ENCODE measurements at places on chromosomes 5 and 9.

DNA sequence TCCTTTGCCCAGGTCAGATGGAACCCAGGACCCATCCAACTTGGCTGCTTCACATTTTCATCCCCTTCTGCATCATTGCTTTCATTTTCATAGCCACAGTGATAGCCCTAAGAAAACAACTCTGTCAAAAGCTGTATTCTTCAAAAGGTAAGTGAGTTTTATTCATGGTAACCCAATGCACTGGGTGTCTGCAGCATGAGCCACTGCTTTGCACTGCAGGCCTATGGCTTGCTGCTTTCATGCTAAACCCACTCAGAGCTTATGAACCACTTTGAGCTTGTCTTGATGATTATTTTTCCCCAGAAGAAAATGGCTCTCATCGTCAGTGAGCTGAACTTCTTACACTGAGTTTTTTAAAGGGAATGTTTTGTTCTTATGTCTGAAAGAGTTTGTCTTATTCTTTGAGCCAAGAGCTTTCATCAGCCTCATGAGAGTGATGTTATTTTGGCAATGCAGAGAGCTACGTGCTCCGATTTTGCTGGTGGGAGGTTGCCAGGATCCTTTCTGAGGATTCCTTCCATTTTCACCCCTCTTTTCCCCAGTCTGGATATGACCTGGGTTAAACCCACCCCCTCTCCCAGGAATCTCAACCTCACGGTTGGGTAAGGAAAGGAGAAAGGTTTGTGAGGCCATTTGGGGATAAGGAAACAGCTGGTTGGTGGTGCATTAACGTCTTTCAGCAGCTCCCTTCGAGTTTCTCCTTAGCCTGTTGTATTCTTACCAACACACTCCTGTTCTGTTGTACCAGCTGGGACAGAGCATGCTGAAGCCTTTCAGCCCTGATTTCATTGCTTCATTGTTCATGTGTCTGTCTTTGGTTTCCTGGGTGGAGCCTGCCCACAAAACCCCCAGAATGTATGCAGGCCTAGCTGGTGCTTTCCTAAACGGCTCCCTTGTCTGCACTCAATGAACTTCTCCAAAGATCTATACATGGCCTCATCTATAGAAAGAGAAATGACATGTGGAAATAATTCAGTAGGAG lies 47.6 kb downstream of the PDCD1LG2 start:
- H3K36me3 ChIP-seq, result peaks cover 2% of the 10 kb centered on the region
- DNase-seq, result peak; percentile 65
- H3K4me3 ChIP-seq, result no peak overlapping the region
- peaks cover 36% of the 10 kb centered on the region for H3K4me1 ChIP-seq
- no peaks in the 10 kb centered on the region for H3K27me3 ChIP-seq

DNA sequence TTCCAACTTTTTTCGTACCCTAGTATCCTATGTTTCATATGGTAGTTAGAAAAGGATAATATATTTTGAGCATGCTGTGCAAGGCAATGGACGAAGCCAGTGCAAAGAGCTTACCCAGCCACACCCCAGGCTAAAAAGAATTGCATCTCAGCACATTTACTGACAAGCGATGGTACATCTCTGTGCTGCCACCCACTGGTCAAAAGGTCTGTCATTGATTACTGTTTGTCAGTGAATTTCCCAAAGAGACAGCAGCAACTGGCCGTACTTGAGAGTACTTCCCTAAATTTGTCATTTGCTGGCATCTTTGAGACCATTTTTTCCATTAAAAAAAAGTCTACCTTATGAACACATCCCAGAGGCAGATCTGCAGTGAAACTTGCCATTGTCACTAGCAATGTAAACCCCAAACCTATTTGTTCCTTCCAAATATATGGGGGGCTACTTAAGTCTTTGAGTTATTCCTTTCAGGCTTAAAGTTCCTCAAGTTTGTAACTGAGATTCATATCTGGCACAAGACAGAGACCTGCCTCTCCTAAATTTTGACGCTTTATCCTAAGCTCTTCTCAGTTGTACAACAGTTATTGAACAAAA lies 184.3 kb downstream of the CTNND2 start:
- no peaks in the 10 kb centered on the region for H3K27me3 ChIP-seq
- peak; percentile 40 for DNase-seq
- no peaks in the 10 kb centered on the region for H3K36me3 ChIP-seq
- H3K4me3 ChIP-seq, result no peak overlapping the region

GRCh38 chr5:151200913-151201595 lies 22.8 kb downstream of the CCDC69 start:
- H3K4me1 ChIP-seq, result peaks cover 54% of the 10 kb centered on the region
- DNase-seq, result no peak
- peaks cover 27% of the 10 kb centered on the region for H3K36me3 ChIP-seq

GRCh38 chr9:109182940-109183798 lies 16.1 kb upstream of the FRRS1L start:
- DNase-seq, result peak; percentile 31
- H3K27me3 ChIP-seq, result peaks cover 5% of the 10 kb centered on the region
- no peak overlapping the region for H3K27ac ChIP-seq
- no peak overlapping the region for H3K4me3 ChIP-seq

GRCh38 chr9:75996726-75997125 lies 106.3 kb downstream of the PCSK5 start:
- no peak overlapping the region for H3K27ac ChIP-seq
- H3K4me1 ChIP-seq, result peaks cover 46% of the 10 kb centered on the region
- DNase-seq, result no peak
- H3K27me3 ChIP-seq, result no peaks in the 10 kb centered on the region
- no peak overlapping the region for H3K4me3 ChIP-seq

DNA sequence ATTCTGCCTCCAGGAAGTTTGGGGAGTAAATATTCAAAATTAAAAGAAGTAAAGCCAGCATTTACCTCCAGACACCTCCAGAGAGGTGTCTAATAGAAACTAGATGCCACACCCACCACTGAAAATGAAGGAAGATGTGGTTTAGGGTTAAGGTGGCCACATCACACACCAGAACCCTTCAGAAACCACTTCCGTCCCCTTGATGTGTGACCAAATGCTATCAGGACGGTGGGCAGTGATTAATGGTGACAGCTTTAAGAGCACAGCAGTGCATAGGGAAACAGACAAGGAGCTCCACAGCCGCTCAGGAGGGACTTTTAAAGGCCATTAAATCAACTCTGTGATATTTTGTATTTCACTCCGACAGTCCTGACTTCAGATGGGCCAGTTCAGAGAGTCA lies 295.2 kb downstream of the BRINP1 start:
- no peak overlapping the region for H3K27ac ChIP-seq
- no peak overlapping the region for H3K4me3 ChIP-seq
- no peaks in the 10 kb centered on the region for H3K36me3 ChIP-seq
- no peak for DNase-seq
- no peaks in the 10 kb centered on the region for H3K27me3 ChIP-seq

- peaks cover 15% of the 10 kb centered on the region for H3K27me3 ChIP-seq
- H3K27ac ChIP-seq, result no peak overlapping the region
- H3K4me3 ChIP-seq, result no peak overlapping the region
These were observed 107.8 kb upstream of the GAS1 start for GRCh38 chr9:87054999-87055686.

DNA sequence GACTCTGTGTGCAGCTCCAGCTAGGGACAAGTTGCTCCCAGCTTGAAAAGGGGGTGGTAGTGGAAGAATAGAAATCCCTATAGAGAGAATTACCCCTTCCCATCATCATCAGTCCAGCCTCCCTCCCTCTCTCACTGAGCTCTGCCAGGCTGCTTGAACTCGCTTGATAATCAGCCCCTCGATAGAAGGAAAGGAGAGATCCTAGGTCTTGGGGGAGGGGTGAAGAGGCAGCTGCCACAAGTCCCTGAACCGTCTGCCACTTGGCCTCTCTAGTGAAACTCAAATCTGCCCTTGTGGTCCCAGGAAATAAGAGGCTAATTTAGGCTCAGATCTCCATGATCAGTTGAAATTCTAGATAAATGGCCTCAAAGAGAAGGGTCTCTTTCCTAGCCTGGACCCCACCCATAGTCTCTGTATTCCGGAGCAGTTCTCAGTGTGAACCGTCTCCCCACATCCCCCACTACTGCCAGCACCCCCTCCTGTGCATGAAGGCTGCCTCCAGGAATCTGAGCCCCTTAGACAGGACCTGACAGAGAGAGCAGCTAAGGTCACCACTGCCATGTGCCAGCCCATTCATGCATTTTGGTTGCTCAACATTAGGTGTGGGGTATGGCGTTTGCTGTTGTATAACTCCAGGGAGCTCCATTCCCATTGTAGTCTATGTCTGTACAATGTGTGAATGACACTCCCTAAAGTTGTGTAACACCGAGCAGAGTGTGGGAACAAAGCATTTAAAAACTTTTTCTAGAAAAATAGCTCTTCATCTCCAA lies 5.5 kb downstream of the DNAJB5 start:
- H3K27me3 ChIP-seq, result no peaks in the 10 kb centered on the region
- DNase-seq, result no peak
- H3K36me3 ChIP-seq, result peaks cover 31% of the 10 kb centered on the region

DNA sequence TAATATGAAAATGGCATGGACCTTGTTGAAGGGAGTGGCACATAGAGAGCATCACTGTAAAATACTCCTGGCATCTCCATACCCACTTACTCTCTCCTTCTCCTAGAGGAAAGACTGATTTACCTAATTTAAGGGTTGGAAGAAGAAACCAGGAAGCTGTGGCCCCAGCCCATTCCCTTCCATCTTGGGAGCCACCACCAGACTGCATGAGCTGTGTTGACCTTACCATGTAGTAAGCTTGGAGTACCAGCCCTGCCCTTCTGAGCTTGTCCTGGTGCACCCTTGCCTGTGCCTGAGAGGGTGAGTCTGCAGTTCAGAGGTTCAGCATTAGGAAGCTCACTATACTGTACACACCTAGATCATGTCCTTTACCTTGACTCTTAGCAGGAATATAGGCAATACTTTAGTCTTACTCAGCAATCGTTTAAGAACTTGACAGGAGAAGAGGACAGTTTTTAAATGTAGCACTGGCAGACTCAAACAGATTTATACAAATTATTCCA lies 35.7 kb upstream of the HMGCS1 start:
- no peak overlapping the region for H3K27ac ChIP-seq
- H3K4me1 ChIP-seq, result no peaks in the 10 kb centered on the region
- peaks cover 4% of the 10 kb centered on the region for H3K27me3 ChIP-seq
- no peak overlapping the region for H3K4me3 ChIP-seq

GRCh38 chr5:51433052-51433710 lies 49.9 kb downstream of the ISL1 start:
- H3K27ac ChIP-seq, result no peak overlapping the region
- H3K4me1 ChIP-seq, result no peaks in the 10 kb centered on the region
- DNase-seq, result no peak
- no peaks in the 10 kb centered on the region for H3K27me3 ChIP-seq
- no peak overlapping the region for H3K4me3 ChIP-seq

DNA sequence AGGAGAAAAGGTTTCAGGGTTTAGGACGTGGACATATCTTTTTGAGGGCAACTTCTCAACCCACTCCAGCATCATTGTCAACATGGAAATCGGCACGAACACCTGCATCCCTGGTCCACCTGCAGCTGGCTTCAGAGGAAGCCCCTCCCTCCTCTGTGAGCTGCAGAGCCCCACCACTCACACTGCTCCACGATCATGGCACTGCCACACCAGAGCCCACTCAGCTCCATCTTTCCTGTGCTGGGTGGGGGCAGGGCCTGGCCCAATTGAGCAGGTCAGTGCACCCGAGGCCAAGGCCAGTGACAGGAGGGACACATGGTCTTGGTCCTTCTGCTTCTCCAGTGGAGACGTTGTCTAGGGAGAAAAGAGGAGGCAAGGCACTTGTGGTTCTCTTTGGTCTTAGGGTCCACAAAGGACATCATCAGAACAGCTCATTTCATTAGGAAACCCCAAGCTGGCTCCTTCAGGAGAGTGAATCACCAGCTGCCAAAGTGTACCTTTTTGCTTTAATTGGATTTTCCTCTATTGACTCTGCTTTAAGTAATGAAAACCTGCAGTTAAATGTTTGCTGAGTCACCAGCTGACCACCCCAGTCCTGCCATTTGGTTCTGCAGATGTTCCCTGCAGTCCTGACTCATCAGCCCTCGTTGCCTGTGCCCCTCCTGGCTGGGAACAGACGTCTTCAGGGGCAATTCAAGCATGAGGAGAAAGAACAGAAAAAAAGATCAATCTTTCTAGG lies 56.2 kb downstream of the UBE2QL1 start:
- H3K4me3 ChIP-seq, result no peak overlapping the region
- H3K27me3 ChIP-seq, result peaks cover 14% of the 10 kb centered on the region
- H3K4me1 ChIP-seq, result no peaks in the 10 kb centered on the region
- no peak overlapping the region for H3K27ac ChIP-seq
- no peaks in the 10 kb centered on the region for H3K36me3 ChIP-seq

GRCh38 chr9:5580650-5581049 lies 48.3 kb upstream of the RIC1 start:
- H3K4me1 ChIP-seq, result peaks cover 28% of the 10 kb centered on the region
- H3K36me3 ChIP-seq, result no peaks in the 10 kb centered on the region
- no peak for DNase-seq
- no peak overlapping the region for H3K4me3 ChIP-seq
- H3K27me3 ChIP-seq, result no peaks in the 10 kb centered on the region
- no peak overlapping the region for H3K27ac ChIP-seq

- no peaks in the 10 kb centered on the region for H3K4me1 ChIP-seq
- no peak overlapping the region for H3K4me3 ChIP-seq
- H3K27ac ChIP-seq, result no peak overlapping the region
- no peaks in the 10 kb centered on the region for H3K27me3 ChIP-seq
These were observed 591.7 kb upstream of the PTPRD start for GRCh38 chr9:11204521-11204920.

DNA sequence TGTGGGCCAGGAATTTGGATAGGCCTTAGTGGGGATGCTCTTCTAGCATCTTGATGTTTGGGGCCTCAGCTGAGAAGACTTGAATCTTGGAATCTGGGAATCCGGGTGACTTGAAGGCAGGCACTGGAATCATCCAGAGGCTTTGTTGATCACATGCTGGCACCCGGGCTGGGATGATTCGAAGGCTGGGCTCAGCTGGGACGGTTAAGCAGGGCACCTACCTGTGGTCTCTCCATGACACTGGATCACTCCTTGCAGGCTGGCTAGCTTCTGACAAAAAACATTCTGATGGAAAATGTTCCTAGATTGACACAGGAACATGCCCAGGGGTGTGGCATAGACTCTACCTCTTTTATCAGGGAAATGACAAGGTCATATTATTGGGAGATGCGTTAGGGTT lies 149.1 kb downstream of the TENT4A start:
- no peaks in the 10 kb centered on the region for H3K4me1 ChIP-seq
- H3K4me3 ChIP-seq, result no peak overlapping the region
- DNase-seq, result no peak
- no peaks in the 10 kb centered on the region for H3K36me3 ChIP-seq

DNA sequence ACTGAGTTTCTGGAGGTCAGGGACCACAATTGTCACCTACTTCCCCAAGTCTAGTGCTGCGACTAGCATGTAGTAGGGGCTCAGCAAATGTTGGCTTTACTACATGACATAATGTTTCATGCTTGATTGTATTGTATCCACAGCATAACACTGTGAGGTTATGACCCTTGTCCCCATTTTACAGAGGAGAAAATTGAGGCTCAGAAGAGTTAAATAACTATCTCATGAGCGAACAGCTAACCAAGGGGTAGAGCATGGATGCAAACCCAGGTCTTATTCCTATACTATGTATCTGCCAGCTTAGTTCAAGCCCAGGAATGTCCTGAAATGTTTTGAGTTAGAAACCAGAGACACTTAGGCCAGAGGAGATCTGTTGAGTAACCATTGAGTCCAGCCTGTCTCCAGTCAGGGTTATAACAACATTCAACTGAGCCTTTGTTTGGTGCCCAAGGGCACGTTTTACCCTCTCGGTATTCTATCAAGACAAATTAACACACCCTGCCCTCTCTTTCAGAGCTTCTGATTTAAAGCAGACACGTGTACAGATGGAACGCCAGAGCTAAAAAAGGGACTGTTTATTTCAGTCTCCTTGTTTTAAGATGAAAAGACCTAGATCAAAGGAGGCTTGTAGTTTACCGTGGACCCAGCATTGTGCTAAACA lies 16.5 kb downstream of the ANGPTL2 start:
- no peaks in the 10 kb centered on the region for H3K36me3 ChIP-seq
- no peak for DNase-seq
- no peaks in the 10 kb centered on the region for H3K4me1 ChIP-seq
- H3K27me3 ChIP-seq, result no peaks in the 10 kb centered on the region
- no peak overlapping the region for H3K27ac ChIP-seq
- no peak overlapping the region for H3K4me3 ChIP-seq

Data from activated CD8-positive, alpha-beta T cell treated with anti-CD3 and anti-CD28 coated beads for 36 hours (primary cell).